Activated naive CD8-positive, alpha-beta T cell treated with anti-CD3 and anti-CD28 coated beads, Interleukin-2, amount 10 ng/mL, durations not matched to agents 7 days and 5 days (primary cell): ENCODE measurements at places on chromosomes 1 and 21.

GRCh38 chr1:30853350-30853749 lies 55.2 kb downstream of the SDC3 start:
- no peak for DNase-seq

DNA sequence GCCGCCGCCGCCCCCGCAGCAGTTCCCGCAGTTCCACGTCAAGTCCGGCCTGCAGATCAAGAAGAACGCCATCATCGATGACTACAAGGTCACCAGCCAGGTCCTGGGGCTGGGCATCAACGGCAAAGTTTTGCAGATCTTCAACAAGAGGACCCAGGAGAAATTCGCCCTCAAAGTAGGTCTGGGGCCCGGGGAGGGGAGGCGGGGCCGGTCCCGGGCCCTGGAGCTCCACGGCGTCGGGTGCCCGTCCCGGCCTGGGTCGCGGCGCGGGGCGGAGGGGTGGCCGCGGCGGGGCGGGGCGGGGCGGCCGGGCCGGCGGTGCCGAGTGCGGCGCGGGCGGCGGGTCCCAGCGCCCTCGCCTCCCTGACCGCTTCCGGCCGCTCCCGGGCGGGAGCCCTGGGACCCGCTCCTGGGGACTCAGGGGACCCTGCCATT lies 646 bp downstream of the MAPKAPK2 start:
- DNase-seq = peak; percentile 72

GRCh38 chr1:111234258-111234657 lies 6.7 kb downstream of the CHI3L2 start:
- DNase-seq = no peak

DNA sequence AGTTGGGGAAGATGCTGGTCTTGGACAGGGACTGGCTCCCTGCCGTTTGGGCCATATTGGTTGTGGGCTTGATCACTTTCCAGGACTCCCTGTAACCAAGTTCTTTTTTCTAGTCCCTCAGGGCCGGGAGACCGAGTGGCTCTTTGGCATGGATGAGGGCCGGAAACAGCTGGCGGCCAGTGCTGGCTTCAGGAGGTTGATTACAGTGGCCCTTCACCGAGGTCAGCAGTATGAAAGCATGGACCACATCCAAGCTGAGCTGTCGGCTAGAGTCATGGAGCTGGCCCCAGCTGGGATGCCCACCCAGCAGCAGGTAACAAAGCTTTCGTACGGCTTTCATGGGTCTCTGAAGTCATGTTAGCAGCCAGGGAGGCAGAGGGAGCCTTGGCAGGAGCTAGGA lies 4.3 kb downstream of the METTL13 start:
- DNase-seq = no peak

DNA sequence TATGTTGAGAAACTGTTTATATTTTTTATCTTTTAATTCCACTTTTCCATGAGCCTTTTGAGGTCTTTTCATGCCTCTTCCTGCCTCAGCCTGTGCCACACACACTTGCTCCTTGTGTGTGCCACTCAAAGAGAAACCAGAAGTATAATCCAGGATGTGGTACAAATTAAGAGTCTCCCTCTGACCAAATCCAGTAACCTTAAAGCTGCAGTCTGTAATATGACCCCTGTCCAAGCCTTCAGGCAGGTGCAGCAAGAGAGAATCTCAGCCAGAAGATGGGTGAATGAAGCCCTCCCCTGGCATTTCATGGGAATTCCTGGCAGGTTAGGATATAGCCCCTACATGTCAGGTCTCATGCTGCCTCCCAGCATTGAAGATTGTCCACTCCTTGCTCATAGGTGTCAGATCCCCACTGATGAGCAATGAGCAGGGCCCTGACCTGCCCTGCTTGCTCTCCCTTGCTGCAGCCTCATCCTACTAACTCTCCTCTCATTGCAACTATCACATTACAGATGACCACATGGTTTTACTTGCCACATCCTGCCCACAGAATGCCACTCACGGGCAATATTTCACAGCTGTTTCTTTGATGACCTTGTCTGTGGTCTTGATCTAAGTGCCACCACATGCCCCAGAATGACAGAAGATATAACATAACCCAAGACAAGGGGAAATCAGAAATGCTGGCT lies 169.3 kb downstream of the SEC16B start:
- no peak for DNase-seq

DNA sequence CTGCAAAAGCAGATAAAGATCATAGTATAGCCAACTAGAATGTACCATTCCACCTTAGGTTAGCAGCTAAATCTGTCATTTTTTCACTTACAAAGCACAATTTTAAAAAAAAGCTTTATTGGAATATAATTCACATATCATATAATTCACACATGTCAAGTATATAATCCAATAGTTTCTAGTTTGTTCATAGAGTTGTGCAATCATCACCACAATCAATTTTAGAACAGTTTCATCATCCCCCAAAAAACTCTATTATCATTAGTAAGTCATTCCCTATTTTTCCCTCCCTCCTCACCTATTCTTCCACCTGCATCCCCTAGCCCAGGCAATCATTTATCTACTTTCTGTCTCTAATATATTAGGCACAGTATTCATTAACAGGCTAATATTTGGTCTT lies 32.0 kb upstream of the INSL5 start:
- no peak for DNase-seq

- DNase-seq = no peak
These were observed 10.8 kb downstream of the IL24 start for GRCh38 chr1:206908038-206908437.

DNA sequence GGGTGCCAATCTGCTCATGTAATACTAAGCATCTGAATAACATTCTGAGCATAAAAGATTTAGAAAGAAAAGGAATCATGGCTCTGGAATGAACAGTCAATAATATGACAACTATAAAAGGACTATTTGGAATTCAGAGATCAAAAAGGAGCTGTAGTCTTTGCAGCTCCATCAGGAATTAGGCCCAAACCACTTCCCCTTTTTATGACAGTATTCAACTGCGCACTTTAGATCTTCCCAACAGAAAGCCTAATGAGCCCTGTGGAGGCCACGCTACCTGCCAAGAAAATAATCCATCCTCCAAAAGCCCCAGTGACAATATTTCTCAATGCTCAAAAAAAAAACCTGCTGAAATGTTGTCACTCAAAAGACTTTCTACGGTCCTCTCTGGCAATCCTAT lies 163.2 kb downstream of the SNX7 start:
- DNase-seq = no peak

GRCh38 chr1:178470411-178470960 lies 26.3 kb downstream of the CLEC20A start:
- no peak for DNase-seq

DNA sequence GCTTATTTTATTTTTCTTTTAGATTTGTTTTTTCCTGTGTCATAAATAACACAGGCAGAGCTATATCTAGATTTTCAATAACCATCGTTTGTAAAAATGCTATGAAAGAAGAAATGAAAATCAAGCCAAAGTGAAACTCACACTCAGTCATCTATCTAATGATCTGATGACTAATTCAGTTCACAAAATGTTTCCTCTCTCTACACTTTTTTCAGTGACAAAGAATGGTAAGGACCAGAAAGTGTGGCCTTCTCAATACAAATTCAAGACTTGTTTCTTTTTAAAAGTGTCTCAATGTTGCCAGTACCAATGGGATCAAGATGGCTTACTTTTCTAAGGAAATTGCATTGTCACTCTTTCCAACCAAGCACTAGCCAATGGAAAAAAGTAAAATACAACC lies 282.8 kb upstream of the PKN2 start:
- no peak for DNase-seq

- DNase-seq = no peak
These were observed 41.0 kb upstream of the ID3 start for GRCh38 chr1:23600283-23600682.

DNA sequence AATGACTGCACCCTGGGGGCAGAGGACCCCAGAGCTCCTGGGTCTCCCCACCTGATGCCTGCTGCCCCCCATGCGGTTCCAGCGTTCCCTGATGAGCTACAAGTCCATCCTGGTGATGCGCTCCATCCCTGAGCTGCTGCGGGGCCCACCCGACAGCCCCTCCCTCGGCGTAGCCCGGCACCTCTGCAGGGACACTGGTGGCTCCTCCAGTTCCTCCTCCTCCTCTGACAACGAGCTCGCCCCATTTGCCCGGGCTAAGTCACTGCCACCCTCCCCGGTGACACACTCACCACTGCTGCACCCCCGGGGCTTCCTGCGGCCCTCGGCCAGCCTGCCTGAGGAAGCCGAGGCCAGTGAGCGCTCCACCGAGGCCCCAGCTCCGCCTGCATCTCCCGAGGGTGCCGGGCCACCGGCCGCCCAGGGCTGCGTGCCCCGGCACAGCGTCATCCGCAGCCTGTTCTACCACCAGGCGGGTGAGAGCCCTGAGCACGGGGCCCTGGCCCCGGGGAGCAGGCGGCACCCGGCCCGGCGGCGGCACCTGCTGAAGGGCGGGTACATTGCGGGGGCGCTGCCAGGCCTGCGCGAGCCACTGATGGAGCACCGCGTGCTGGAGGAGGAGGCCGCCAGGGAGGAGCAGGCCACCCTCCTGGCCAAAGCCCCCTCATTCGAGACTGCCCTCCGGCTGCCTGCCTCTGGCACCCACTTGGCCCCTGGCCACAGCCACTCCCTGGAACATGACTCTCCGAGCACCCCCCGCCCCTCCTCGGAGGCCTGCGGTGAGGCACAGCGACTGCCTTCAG lies 35.5 kb downstream of the TRIM11 start:
- no peak for DNase-seq

GRCh38 chr21:24372506-24372905 lies 1234.8 kb downstream of the MRPL39 start:
- DNase-seq = no peak

GRCh38 chr1:82421782-82422181 lies 621.0 kb downstream of the ADGRL2 start:
- DNase-seq = no peak

- no peak for DNase-seq
These were observed 16.5 kb downstream of the ZBTB37 start for GRCh38 chr1:173884701-173885100.

GRCh38 chr1:72140222-72140621 lies 142.1 kb downstream of the NEGR1 start:
- no peak for DNase-seq

GRCh38 chr1:6507461-6507911 lies 16.0 kb upstream of the PLEKHG5 start:
- DNase-seq = no peak

GRCh38 chr1:16267690-16268180 lies 30.8 kb upstream of the CPLANE2 start:
- no peak for DNase-seq

DNA sequence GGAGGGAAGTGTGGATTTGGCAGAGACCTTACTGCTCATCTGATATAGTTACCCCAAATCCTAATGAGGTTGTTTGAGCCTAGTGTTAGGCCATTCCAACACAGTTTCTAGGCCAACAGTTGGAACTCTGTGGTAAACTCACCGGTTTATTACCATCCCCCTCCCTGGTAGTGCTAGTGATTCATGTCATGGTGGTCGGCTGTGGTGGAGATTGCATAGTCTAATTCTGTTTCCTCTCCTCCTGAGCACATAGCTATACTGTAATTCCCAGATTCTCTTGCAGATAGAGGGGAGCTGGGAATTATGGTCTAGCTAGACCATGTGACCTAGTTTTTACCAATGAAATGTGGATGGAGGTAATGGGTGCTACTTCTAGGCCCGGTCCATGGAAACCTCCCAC lies 123.7 kb upstream of the KIF26B start:
- no peak for DNase-seq

DNA sequence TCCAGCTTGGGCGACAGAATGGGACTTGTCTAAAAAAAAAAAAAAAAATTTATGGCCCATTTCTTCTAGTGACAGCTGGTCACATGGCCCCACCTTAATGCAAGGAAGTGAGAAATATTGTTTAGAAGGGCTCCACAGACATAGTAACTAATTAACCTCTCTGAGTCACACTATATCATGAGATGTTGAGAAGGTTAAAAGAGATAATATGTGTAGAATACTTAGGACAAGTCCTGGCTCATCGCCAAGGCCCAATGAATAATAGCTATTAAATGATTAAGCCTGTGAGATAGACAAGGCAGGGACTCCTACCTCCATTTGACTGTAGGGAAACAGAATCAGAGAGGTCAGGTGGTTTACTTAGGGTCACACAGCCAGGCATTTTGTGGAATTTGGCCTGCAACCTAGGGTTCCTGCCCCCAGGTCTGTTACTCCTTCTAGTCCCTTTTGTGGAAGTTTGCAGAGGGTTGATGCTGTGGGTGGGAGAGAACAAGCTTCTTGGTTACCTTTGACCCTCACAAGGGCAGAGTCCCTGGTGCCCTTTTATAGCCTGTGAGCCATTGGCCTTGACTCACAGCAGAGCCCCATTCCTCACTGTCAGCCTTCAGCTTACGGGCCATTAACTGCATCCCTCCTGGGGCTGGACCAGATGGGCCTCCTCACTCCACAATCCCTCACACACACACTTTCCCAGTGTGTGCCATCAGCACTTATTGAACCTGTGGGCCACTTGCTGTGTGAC lies 48.5 kb downstream of the OPRD1 start:
- DNase-seq = no peak

- DNase-seq = no peak
These were observed 239.0 kb downstream of the LMX1A start for GRCh38 chr1:165117482-165117881.

DNA sequence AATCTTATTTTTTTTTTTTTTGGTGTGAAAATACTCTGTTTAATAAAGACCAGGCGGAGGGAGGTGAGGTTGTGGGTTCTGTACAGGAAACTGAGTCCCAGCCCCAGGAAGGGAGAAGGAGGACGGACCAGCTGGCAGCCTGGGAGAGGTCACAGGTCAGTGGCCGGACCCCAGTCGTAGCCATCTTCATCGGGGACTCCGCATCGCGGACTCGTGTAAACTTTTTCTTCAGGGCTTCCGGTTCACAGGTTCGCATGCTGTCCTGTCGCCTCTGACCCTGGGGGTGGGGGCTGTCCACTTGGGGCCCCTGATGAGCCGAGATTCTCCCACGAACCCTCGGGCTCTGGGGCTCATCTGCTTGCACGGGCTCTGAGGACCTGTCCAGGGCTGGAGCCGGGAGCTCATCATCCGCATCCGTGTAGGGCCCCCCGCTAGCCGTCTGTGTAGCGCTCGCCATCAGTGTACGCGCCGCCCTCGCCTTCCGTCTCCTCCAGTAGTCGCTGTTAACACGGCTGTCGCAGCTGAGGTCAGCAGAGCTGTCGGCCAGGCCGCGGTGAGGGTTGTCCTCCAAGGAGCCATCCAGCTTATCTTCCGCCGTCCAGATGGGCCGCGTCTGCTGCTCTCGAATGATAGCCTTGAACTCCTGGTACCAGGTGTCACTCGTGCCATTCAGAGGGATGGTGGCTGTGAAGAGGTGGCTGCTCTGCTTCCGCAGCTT lies 975.7 kb upstream of the PRMT6 start:
- no peak for DNase-seq

- peak; percentile 64 for DNase-seq
These were observed 31.3 kb downstream of the NSL1 start for GRCh38 chr1:212760126-212760823.
